ENCODE measurements at places on chromosomes 11 and 22.

DNA sequence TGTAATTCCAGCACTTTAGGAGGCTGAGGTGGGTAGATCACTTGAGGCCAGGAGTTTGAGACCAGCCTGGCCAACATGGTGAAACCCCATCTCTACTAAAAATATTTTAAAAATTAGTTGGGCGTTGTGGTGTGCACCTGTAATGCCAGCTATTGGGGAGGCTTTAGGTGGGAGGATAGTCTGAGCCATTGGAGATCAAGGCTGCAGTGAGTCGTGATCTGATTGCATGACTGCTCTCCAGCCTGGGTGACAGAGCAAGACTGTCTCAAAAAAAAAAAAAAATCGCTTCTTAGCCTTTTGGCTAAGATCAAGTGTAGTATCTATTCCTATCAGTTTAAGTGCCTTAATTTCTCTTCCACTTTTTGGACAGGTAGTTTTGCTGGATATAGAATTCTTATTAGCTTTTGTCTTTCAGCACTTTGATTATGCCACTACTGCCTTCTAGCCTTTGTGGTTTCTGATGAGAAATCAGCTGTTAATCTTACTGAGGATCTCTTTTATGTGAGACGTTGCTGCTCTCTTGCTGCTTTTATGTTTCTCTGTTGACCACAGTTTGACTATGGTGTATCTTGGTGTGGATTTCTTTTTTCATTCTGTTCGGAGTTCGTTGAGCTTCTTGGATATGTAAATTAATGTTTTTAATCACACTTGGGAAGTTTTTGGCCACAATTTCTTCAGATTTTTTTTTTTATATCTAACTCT, 24.7 kb downstream of the CHEK1 start:
- no peak for DNase-seq

- no peak for DNase-seq
These were observed 116.9 kb downstream of the ATXN10 start for GRCh38 chr22:45788522-45788921.

- DNase-seq, result no peak
These were observed 95.8 kb downstream of the SWAP70 start for GRCh38 chr11:9759519-9760192.

DNA sequence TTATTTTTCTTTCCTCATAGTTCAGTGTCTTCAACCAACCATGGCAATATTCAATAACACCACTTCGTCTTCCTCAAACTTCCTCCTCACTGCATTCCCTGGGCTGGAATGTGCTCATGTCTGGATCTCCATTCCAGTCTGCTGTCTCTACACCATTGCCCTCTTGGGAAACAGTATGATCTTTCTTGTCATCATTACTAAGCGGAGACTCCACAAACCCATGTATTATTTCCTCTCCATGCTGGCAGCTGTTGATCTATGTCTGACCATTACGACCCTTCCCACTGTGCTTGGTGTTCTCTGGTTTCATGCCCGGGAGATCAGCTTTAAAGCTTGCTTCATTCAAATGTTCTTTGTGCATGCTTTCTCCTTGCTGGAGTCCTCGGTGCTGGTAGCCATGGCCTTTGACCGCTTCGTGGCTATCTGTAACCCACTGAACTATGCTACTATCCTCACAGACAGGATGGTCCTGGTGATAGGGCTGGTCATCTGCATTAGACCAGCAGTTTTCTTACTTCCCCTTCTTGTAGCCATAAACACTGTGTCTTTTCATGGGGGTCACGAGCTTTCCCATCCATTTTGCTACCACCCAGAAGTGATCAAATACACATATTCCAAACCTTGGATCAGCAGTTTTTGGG, at the start of gene OR51T1:
Gene OR51T1 (plus strand): TSS at position 41 of the 641 bp plus-strand sequence. CDS start 0 bp downstream, at position 41.
- DNase-seq, result no peak

DNA sequence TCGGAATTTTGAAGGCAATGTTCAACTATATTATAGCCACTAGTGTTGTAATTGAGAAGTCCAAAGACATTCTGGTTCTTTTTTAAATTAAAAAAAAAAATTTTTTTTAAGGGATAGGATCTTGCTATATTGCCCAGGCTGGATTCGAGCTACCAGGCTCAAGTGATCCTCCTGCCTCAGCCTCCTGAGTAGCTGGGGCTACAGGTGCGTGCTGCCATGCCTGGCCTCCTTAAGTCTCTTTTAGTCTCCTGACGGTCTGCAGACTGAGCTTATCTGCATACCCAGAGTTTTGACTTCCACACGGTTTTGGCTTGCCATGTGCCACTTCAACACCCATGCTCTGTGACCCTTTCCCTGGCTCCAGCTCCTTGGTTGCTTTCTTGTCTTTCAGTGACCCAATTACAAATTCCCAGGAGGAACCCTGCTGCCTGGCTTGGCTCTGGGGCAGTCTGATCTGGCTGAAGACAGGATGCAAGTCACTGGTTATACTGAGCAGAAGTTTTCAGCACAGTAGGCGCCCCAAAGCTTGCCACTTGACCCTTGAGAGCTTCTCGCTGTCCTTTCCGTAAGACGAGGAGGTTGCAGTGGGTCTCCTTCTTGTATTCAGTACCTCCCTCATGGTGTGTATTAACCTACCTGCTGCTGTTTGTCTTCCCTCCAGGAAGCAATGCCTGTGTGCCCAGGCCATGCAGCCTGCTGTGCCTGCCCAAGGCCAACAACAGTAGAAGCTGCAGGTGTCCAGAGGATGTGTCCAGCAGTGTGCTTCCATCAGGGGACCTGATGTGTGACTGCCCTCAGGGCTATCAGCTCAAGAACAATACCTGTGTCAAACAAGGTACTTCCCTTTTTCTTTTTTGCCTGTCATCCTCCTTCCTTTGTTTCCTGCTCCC, 113.8 kb upstream of the SORL1-AS1 start:
- DNase-seq, result no peak

DNA sequence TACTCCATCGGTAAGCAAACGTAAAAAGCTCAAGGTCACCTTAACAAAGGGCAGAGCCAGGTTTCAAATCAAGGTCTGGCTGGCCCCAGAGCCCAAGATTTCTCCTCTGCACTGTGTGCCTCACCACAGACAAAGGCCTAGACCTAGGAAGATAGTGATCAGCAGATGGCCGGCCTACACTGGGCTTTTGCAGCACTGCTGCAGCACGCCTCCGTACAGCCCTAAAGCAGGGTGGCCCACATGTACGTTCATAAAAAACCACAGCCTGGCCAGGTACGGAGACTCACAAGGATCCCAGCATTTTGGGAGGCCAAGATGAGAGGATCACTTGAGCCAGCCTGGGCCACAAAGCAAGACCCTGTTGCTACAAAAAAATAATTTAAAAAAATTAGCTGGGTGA, 106.3 kb upstream of the PITPNB start:
- no peak for DNase-seq

DNA sequence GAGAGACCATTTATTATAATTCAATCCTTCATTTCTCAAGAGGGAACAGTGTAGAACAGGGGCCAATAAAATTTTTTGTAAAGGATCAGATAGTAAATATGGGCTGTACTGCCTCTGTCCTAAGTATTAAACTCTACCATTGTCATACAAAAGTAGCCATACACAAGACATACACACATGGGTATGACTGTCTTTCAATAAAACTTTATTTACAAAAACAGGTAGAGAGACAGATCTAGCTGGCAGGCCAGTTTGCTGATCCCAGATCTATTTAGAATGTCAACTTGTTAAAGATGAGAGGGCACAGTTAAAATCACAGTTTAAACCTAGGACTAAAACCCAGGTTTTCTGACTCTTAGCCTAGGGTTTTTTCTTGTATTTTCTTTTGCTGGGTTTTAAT, 16.7 kb downstream of the TRAF6 start:
- DNase-seq, result no peak

- no peak for DNase-seq
These were observed 19.2 kb upstream of the OR56A3 start for GRCh38 chr11:5922749-5923426.

GRCh38 chr22:29718949-29719898, 579 bp upstream of the CABP7 start:
- DNase-seq, result no peak

DNA sequence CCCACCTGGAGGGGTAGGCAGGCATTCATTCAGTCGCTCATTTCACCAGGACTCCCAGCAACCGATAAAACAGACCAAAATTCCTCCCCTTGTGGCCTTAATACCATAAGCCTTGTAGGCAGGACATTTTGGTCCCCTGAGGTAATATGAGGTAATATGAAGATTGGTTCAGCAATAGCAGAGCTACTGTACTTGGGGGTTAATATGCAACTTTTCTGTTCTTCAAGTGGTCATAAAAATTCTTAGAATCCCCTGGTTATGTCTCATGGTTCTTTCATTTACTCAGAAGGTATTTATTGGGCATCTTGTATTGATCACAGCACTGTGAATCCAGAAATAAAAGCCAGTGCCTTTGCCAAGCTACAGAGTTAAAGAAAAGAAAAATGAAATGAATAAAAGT, 29.8 kb downstream of the SHISA8 start:
- no peak for DNase-seq

- DNase-seq, result no peak
These were observed 11.6 kb upstream of the OLFML1 start for GRCh38 chr11:7473717-7474116.

Data from iPS DF 19.7 (cell line).